Naive thymus-derived CD8-positive, alpha-beta T cell (primary cell): ENCODE measurements at places on chromosomes 1 and 21. TPM values are rescaled to one million over a fixed set of nuclear protein-coding genes. Genes with fewer than 3 reads are reported as not detected.

- no peak for DNase-seq
Measured at GRCh38 chr1:4830707-4831106, 176.3 kb downstream of the AJAP1 start.

GRCh38 chr1:11355559-11356475 lies 82.8 kb downstream of the UBIAD1 start:
- no peak for DNase-seq

The TEKT2 gene
- total RNA-seq = not detected

DNA sequence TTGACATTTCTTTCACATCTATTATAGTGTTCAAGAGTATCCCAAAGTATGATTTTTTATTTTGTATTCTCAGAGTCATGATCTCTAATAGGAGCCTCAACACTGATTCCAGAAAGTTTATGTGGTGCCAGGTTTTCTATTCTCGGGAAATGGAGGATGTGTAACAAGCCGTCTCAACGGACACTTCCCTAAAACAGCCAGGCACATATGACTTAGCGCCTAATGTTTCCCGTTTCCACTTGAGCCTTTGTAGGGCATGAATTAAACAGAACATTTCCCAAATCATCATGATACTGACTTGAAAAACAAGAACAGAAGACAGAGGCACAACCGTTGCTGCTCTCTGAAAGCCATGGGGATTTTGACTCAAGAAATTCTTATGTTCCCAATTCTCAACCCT lies 8.0 kb downstream of the CYYR1 start:
- no peak for DNase-seq

The GPR25 gene
- total RNA-seq = not detected

The KLF17 gene
- total RNA-seq = not detected

- no peak for DNase-seq
Measured at GRCh38 chr1:25740071-25740470, 59.9 kb upstream of the SELENON start.

The FCGR1A gene
- not detected for total RNA-seq

DNA sequence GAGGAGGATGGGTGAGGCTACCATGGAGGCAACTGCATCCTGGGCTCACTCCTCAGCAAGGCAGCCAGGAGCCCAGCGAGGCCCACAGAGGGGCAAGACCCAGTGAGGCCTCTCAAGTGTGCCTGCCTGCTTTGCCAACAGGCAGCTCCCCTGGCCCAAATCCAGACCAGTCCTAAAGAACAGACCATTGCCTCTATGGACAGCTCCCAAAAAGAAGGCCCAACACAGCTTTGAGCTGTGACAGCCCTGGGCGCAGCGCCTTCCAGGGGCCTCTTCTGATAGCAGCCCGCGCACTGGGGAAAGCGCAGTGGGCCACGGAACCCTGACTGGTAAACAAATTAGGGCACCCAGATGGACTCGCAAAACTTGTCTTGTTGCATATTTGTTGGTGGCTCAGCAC lies 25.5 kb downstream of the C1orf198 start:
- DNase-seq = no peak

DNA sequence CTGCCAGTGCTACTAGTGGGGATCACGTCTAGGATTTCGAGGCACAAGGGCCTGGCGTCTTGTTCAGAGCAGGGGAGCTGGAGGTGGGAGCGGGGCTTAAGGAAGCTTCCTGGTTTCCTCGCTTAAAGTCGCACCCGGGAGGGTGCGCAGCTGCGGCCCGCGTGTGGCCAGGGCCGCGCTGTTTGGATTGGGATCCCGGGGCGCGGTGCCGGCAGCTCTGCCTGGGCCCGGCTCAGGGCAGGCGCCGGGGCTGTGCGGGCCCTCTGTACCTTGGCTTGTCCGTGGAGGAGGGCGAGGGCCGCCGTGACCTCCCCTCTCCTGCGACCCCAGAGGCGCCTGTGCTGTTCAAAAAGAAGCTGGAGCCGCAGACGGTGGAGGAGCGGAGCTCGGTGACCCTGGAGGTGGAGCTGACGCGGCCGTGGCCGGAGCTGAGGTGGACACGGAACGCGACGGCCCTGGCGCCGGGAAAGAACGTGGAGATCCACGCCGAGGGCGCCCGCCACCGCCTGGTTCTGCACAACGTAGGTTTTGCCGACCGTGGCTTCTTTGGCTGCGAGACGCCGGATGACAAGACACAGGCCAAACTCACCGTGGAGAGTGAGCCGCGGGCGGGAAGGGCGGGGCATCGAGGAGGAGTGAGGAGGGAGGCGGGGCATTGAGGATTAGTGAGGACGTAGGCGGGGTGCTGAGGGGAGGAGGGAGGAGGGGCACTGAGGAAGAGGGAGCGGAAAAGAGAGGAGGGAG lies 67.8 kb downstream of the OBSCN start:
- peak; percentile 86 for DNase-seq

DNA sequence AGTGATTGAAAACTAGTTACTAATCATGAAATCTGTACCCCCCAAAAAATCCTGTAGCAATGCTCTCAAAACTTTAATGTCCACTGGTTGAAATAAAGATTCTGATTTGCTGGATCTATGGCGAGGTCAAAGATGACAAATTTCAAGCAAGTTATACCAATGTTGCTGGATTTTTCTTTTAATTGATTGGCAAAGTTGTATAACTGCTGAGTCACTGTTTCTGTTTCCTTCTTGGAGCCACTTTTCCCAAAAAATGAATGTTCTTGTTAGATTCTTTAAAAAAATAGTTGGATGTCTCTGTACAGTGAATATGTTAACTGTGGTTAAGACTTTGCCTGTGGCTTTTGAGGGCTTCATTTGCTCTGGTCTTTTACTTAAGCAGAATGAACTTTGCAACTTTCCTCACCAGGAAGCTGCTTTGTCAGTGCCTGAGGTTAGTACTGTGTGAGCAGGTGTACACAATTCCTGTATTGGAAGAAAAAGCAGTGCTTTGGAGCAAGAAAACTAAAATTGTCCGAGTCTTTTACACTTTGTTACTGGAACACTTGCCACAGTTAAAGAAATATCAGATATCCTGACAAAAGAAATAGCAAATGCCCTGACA lies 1211.9 kb downstream of the MRPL39 start:
- no peak for DNase-seq

DNA sequence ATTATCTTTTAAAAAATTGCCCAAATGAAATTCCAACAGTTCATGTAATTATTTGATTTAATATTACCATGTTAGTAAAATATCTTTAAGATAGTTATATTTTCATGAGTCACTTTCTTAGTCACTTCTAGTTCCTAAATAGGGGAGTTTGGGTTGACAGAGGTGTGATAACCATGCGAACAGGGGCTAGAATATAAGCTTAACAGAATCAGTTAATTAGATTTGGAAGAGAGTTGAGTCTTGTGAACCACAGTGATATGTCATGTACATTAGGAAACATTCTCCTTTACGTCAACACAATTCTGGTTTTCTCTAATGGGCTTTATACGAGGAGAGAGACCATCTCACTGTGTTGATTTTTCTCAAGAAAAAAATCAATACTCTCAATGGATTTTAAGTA lies 64.8 kb upstream of the ZNF281 start:
- DNase-seq = no peak

The GPR37L1 gene
- total RNA-seq = not detected

DNA sequence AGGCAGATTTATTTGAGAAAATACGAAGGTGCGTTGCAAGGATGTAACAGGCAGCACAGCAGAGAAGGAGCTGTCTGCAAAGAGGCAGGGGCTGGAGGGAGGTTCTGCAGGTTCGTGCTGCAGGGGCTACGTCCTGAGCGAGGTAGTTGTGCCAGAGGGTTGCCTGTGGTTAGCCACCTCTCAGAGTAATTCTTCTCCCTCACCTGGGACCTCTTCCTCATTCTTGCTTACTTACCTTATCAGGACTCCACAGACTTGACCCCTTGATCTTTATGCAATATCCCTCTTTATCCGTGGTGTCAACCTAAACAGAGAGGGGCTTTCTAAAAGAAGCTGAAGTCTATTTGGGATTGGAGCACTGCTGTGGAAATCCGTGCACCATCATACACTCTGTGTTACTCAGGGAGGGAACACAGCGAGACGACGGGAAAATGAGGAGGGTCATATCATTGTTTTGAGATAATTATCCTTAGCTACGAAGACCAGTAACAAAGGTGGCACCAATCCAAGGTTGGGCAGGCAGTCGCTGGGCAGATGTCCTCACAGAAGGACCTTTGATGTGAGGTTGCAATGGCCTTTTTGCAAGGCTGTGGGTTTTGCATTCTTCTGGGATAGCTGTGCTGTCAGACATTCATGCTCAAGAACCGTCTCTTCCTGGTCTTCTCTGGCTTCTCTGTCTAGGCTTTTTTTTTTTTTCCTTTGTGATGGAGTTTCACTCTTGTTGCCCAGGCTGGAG lies 82.8 kb downstream of the WDR4 start:
- DNase-seq = no peak

DNA sequence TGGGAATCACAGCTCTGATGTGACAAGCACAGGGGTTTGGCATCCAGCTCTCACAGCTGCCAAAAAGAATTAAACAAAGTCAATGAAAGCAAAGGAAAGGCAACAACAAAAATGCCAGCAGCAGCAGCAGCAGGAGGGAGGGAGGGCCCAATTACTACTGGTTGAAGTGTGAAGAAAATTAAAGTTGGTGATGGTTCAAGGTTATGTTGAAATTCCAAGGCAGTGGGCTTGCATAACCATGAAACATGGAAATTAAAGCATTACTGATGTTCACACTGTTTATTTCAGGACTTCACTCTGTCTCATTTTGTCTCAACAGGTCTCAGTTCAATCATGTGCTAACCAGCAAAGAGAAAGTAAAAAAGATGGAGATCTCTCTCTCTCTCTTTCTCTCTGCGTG lies 220.3 kb upstream of the LYPLAL1 start:
- DNase-seq = no peak

The TRAF3IP3 gene
- total RNA-seq = 701 TPM

GRCh38 chr1:77467741-77468140 lies 185.9 kb downstream of the AK5 start:
- no peak for DNase-seq

The DNAJC28 gene
- total RNA-seq = 1.6 TPM

DNA sequence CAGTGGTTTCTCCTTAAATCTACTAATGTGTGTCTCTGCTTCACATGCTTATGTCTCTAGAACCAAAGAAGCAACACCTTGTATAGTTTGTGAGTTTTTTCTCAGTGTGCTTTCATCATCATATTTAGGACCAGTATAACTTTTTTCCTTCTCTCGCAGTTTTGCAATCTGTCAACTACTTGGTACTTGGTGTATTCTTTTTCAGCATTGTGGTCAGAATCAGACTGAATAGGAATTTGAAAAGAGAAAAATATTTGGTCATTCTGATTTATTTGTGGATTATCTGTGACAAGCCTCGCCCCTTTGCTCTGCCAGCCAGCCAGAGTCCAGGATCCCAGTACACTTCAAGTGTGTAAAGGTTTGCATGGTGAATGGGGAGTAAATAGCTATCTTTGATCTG lies 122.3 kb downstream of the C1orf21 start:
- no peak for DNase-seq

The CHODL gene
- 0.21 TPM for total RNA-seq
